Bronchus fibroblast of lung (primary cell): ENCODE measurements at places on chromosomes 4 and X. TPM values are rescaled to one million over a fixed set of nuclear protein-coding genes. Genes with fewer than 3 reads are reported as not detected.

The PDGFC gene
- total RNA-seq = 29.4 and 37.5 TPM in 2 replicates

The CCDC110 gene
- total RNA-seq = 0.45 TPM in 1 of 2 replicates, not detected in the other

The RTL5 gene
- total RNA-seq = 0.84 and 0.89 TPM in 2 replicates

The CCDC160 gene
- not detected in 2 replicates for total RNA-seq

The FGA gene
- not detected in 2 replicates for total RNA-seq

The GABRG1 gene
- not detected in 2 replicates for total RNA-seq

The RBM47 gene
- total RNA-seq = 0.30 and 0.50 TPM in 2 replicates
